T-helper 17 cell (primary cell): ENCODE measurements at places on chromosomes 12 and 14.

- DNase-seq, result no peak
Measured at GRCh38 chr12:2654311-2654710, 140.5 kb upstream of the FKBP4 start.

DNA sequence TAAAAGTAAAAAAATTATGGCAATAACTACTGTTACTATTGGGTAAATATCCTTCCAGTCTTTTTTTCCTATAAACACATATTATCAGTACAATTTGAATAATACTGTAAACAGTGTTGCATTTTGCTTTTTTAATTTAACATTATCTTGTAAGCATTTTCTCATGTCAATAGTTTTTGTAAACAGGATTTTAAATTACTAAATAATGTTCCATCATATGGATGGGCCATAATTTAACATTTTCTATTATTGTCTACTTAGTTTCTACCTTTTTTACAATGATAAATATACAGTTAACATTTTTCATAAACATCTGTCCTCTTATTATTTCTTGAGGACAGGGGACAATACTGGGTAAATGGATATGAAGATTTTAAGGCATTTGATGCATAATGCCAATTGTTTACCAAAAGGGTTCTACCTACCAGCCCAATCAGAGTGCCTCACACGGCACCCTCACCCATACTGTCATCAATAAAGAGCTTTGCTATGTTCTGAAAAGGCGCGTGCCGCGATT, 759 bp upstream of the ACVR1B start:
- DNase-seq, result no peak

DNA sequence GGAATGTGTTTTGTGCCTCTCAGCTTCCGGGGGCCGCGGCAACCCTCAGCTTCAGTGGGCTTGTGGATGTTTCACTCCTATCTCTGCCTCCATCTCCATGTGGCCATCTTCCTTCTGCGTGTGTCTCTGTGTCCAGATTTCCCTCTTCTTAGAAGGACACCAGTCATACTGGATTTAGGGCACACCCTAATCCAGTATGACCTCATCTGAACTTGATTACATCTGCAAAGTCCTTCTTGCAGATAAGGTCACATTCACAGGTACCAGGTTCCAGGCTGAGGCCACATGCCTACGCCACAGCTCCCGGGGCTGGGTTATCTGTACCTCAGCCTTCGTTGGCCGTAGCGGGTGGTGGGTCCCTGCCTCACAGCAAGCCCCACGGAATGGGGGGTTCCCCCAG, 68.9 kb downstream of the ZNF664 start:
- no peak for DNase-seq

DNA sequence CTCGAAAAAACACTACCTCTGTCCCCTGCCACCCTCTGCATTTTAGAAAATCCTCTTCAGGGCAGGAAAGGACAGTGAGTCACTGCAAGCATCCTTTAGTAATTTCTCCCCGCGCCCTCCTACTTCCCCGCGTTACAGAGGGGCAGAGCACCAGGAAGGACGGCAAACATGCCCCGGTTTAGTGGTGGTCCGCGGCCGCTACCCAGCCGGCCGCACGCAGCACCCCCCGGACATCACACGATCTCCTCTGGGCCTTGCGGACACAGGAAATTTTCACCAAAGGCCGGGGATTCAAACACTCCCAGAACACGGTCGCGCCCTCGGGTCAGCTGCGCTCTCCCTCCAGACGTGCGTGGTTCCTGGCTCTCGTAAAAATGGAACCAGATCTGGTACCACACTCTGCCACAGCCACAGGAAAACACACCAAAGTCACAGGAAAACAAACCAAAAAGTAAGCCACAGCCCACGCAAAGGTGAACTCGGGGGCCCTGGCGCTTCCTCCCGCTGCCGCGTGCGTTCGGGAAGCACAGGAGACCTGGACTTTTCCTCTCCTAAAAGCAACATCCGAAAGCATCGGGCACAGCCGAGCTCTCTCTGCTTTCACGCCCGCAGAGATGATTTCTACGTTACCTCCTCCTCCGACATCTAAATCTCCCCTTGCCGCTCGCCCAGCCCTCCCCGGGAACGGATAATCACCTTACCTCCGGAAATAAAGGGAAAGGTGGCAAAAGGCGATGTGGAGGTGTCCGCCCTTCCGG, 839 bp downstream of the SLC38A1 start:
- peak; percentile 14 for DNase-seq

- DNase-seq, result no peak
Measured at GRCh38 chr12:82383930-82384552, 25.7 kb downstream of the METTL25 start.

DNA sequence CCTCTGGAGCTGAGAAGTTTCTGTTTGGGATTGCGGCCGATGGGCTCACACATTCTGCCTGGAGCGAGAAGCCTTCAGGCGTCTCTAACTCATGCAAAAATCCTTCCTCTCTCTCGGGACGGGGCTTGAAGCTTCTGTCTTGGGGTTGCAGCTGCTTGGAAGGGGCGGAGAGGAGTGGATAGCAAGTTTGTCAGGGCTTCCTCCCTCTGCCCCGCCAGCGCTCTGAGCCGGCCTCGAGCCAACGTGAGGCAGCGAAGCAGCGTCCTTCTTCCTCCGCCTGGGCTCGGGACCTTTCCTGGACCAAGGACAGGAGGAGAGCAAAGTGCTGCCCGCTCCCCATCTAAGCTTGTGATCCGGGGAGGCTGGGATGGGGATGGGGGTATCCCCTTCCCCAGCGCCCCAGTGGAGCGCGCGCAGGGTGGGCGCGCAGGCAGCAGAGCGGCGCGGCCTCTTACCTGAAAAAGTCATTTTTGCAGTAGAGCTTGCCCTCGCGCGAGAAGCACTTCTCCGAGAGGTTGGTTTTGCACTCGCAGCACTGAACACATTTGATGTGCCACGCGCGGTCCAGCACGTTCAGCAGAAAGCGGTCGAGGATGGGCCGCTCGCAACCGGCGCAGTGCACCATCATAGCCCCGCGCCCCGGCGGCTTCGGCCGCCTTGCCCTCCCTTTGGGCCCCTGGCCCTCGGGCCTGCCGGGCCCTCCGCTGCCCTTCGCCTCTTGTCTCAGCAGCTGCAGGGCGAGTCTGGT, 626 bp downstream of the LHX5 start:
- no peak for DNase-seq

- DNase-seq, result no peak
Measured at GRCh38 chr12:112219195-112219594, 93.8 kb downstream of the TRAFD1 start.
